ENCODE measurements at places on chromosomes 2 and 18.

DNA sequence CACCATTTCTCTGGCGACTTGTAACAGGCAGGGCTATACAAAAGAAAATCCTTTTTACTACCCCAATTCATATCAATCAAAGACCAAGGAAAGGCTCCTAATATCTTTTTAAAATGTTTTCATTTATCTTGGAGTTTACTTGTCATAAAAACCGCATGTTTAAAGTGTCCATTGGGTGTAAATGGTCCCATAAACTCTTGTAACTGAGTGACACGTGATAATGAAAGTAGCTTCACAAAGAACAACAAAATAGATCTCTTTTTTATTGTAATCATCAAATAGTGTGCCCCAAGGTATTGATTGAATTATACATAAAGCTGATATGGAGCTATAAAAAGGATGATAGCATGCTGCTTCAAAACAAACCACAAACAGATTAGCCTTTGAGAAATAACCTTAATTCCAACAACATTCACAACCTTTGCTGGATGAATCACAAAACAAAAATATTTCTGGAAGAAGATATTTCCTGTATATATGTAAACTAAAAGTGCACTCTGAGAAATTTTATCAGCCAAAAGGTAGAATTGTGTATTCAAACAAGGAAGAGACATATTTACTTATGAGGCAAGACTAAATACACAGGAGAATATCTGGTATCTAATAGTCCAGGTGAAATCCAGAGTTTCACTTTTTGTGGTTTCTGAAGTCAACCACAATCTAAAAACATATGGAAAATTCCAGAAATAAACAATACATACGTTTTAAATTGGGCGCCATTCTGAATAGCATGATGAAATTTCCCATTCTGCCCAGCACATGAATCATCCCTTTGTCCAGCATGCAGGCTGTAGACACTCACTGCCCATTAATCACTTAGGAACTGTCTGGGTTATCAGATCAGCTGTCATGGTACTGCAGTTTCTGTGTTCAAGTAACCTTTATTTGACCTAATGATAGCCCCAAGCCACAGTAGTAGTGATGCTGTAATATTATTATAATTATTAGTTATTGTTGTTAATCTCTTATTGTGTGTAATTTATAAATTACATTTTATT lies 237.5 kb downstream of the PIK3C3 start:
- no peak for DNase-seq

DNA sequence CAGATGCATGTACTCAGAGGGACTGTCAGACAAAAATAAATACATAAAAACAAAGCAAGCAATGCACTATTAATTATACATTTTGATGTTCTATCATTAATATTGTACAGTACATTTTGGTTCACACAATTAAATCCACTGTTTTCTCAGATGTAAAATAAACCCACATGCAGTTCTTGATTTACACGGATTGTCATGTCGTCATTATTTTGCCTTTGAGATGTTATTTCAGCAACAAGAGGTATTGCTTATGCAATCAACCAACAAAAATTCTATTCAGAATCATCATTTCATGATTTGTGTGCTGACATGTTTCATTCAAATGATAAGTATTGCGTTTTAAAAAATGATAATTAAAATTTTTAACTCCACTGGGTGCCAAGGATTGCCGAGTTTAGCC lies 79.2 kb downstream of the TSHZ1 start:
- DNase-seq: no peak

DNA sequence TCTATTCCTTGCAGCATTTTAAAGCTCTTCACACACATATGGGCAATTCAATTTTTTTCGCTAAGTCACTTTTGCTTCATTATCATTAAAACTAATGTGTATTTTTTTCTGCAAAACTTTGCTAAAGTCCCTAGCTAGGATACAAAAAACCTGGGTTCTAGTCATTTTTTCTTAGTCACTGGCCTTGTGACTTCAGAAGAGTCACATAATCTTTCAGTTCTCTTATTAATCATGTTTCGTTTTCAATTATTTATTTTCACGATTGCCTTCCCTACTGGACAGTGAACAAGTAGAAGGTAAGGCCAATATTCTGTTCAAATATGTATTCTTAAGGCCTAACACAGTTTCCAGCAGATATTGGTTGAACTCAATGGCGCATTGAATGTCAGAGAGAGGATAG lies 60.9 kb upstream of the CYRIA start:
- DNase-seq: no peak

GRCh38 chr2:71101656-71102055 lies 28.4 kb downstream of the MCEE start:
- DNase-seq: no peak

- DNase-seq: no peak
Measured at GRCh38 chr2:175206866-175207265, 25.4 kb upstream of the ATP5MC3 start.

DNA sequence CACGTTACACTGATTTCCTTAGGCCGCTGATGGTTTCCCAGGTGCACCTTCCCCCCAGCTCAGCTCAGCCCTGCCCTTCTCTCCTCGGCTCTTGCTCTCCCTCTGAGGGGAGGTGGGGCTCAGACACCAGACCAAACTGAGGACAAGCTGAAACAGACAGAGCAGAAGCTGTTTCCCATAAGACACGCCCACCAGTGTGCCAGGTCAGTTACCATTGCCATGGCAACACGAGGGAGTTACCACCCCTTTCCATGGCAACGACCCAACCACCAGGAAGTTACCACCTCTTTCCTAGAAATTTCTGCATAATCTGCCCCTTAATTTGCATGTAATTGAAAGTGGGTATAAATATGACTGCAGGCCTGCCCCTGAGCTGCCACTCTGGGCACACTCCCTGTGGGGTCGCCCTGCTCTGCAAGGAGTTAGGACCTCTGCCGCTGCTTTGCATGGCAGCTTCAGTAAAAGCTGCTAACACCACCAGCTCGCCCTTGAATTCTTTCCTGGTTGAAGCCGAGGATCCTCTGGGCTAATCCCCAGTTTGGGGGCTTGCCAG lies 120.9 kb upstream of the SMIM21 start:
- DNase-seq: no peak

DNA sequence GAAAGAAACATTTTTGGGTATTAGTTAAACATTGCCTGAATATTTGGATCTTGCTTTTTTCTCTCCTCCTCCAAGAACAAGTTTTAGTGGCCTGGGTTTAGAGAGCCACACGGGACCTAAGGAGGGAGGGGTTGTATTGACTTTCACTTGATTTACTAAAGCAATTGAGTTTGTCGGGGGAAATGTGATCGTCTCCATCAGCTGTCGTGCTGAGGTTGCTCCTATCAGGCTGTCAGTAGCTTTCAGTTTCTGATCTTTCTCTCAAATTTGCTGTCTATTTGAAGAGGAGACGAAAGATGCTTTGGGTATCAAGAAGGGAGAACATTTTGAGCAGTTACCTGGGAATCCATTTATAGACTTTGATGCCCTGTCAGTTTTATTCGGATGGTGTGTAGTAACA lies 106.0 kb downstream of the SETBP1 start:
- DNase-seq: no peak

- no peak for DNase-seq
Measured at GRCh38 chr2:238252766-238253630, 13.2 kb upstream of the HES6 start.

- no peak for DNase-seq
Measured at GRCh38 chr2:240202586-240202985, 62.1 kb upstream of the OTOS start.

All from activated T-helper 1 cell treated with anti-CD3 and anti-CD28 coated beads, Interleukin-12 subunit alpha, Interleukin-12 subunit beta, Interleukin-2, Interleukin-4 antibody, amounts not matched to agents 30 ng/mL and 10 ng/mL and 1 ng/mL, durations not matched to agents 14 hours and 24 hours and 36 hours (primary cell).